Stimulated activated CD4-positive, alpha-beta T cell treated with anti-CD3 and anti-CD28 coated beads, Interleukin-12 subunit alpha, Interleukin-12 subunit beta, amount 100 ng/mL, for 48 hours (primary cell): ENCODE measurements at places on chromosomes 12 and 14.
A peak's percentile ranks its signal among the peaks of the same experiment; 100 is the strongest.

- DNase-seq = peak; percentile 82
These were observed 58.8 kb upstream of the GPR68 start for GRCh38 chr14:91303091-91303923.

DNA sequence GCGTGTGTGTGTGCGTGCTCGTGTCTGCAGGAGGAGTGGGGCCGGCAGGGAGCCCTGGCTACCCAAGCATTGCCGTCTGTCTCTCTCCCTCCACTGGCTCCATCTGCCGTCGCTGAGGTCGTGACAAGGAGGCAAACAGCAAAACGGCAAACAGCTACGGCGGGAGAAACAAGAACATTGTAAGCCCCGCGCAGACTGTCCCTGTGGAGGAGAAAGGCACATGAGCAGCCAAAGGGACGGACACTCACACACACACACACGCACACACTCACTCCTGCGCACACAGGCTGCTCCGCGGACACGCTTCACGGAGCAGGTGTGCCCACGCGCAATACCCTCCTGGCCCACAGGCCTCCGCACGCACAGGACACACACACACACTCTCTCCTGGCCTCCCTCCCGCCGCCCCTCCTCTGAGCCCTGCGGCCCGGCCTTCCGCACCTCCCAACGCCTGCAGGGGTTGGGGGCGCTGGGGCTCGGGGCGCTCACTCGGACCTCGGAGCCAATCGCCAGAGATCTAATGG lies 905 bp downstream of the CISTR start:
- DNase-seq = no peak

DNA sequence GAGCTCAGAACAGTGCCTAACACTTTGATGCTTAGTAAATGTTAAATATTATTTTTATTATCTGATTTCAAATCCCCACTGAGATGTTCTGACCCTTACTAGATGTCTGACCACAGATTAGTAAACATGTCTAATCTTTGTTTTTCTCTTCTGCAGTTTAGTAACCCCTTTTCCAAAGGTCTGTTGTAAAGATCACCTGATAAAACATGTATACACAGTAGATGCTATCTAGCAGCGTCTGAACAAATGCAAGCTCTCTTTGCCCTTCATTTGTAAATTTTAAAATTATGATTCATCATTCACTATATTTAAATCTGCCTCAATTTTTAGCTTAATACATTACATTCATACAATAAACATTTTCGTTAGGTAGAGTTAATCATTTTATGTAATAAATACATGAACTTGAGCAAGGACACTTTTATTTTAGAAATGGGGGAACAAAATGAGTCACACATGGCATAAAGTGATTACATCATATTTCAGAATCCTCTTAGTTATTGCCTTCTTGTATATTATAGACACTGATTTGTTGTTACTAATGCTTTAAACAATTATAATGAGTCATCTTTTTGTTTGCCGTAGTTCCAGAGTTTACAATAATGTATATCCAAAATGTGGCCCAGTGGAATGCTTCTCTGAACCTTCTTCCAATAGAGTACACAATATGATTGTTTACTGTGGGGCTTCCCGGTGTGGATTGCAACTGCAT lies 1.7 kb upstream of the OR4K5 start:
- DNase-seq = no peak

GRCh38 chr12:76422543-76423438 lies 74.6 kb upstream of the BBS10 start:
- no peak for DNase-seq
